Cortex of kidney (tissue), 1 donor: ENCODE measurements at places on chromosomes 2 and 18.

- no peak for DNase-seq
Measured at GRCh38 chr2:121031568-121032340, 253.2 kb downstream of the TFCP2L1 start.

DNA sequence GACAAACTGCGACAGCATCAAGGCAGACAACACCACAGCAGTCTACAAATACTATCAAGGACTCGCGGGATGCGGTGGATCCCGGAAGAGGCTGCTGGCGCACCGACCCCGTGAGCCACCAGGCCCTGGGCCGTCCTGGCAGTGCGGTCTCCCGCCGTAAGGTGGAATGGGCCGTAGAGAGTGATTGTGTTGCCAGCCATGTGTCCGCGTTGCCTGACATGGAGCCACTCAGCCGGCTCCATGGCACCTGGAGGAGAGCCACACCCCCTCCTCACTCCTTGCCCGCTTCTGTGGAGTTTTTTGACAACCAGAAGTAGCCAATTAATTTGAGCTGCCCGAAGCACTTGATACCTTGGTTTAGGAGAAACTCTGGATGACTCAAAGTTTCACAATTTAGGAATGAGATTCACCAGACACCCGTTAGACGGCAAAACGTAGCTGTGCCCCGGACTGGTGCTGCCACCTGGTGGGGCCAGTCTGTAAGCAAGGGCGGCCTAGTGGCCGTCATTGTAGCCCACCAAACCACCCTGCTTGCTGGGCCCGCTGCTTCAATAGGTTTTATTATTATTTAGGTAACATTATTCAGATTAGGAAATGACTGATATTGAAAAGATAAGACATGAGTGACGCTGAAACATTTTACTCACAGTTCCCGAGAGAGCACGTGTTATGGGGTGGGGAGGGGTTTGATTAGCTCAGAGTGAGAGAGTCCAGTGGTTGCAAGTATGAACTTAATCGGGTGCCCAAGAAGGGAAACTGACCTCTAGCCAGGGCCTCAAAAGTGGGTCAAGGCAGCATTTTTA lies 10.2 kb upstream of the IMP4 start:
- no peak for DNase-seq

GRCh38 chr2:85972355-85972754 lies 83.6 kb upstream of the ST3GAL5 start:
- no peak for DNase-seq

- DNase-seq = no peak
Measured at GRCh38 chr2:1746174-1747064, 2.1 kb upstream of the PXDN start.

- DNase-seq = no peak
Measured at GRCh38 chr2:105809097-105809473, 64.4 kb downstream of the NCK2 start.

DNA sequence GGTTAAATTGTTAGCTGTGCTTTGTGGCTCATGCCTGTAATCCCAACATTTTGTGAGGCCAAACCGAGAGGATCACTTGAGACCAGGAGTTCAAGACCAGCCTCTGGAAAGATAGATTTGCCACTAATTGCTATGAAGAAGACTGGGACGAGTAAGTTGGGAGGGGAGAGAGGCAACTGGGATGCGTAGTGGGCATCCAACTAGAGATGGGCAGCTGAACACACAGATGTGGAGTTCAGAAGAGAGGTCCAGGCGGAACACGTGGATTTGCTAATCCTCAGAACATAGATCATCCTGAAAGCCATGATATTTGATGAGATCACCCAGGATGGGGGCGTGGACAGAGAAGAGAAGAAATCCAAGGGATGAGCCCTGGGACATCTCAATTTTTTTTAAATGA lies 48.7 kb downstream of the CYP26B1 start:
- DNase-seq = no peak

- DNase-seq = no peak
Measured at GRCh38 chr2:24571828-24572442, 80.9 kb downstream of the NCOA1 start.

- no peak for DNase-seq
Measured at GRCh38 chr2:127054604-127054930, 52.4 kb downstream of the BIN1 start.

GRCh38 chr18:34957864-34958259 lies 83.4 kb upstream of the MAPRE2 start:
- DNase-seq = no peak

- DNase-seq = no peak
Measured at GRCh38 chr2:217075268-217076057, 215.6 kb upstream of the TNP1 start.

- DNase-seq = no peak
Measured at GRCh38 chr18:59593291-59593717, 103.9 kb downstream of the CCBE1 start.

GRCh38 chr18:10457767-10458166 lies 3.3 kb downstream of the APCDD1 start:
- no peak for DNase-seq

GRCh38 chr2:28768422-28768821 lies 16.8 kb downstream of the PPP1CB start:
- DNase-seq = no peak

DNA sequence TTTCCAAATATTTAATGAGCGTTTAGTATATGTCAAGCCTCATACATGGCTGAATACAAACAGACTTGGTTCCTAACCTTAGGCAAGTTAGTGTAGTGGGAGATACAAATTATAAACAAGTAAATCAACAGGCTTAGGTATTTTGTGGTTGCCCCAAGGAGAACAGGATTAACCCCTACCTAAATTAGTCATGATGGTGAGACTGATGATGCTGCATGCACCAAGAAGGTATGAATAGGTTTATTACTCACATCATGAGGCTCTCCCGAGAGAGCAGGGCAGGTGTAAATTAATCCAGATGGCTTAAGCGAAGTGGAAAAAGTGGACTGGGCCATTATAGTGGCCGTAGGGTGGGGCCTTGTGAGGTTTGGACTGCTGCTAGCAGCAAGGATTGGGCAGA lies 118.1 kb upstream of the GCFC2 start:
- no peak for DNase-seq

- no peak for DNase-seq
Measured at GRCh38 chr2:185947722-185948121, 209.1 kb downstream of the FSIP2 start.

GRCh38 chr2:10865841-10866240 lies 45.9 kb upstream of the KCNF1 start:
- no peak for DNase-seq

DNA sequence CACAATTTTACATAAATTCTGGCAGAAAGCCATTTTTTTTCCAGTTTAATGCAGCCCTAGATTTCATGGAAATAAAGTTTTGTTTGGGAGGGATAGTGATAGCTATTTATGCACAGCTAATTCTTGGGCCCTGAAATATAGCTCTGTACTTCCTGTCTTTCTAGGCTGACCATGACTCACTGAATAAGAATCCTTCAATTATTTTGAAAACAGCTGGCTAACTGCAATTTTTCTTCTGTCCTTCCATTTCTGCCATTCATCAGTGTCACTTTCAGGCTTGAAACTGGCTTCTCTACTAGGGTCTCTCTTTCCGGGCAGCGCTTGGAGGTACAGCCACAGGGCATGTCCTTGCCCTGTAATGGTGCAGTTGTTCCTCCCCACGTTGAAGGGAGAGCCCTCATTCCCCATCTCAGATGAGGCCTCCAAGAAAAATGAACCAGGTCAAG lies 97.1 kb upstream of the TMEM178A start:
- no peak for DNase-seq

GRCh38 chr18:24197412-24197811 lies 58.5 kb downstream of the CABYR start:
- no peak for DNase-seq

DNA sequence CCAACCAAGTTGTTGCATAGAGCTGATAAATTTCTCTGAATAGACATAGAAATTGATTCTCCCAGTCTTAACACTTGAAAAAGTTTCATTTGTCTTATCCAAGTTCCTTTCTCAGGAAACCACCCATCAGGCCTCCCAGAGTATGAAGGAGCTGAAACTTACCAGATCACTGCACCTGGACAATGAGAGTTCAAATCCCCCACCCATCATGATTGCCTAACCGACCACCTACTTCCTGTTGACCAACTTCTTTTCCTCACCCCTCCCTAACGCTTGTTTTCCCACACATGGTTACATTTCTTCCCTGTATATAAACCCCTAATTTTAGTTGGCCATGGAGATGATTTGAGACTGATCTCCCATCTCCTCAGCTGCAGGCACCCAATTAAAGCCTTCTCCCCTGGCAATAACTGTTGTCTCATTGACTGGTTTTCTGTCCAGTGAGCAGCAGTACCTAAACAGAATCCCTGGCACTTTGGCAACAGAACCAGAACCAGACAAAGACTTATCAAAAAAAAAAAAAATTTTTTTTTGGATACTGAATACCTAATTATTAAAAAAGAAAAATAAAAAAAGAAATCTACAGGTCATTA lies 103.0 kb downstream of the SPIRE1 start:
- no peak for DNase-seq

GRCh38 chr2:27182346-27182745 lies 29.5 kb upstream of the ATRAID start:
- DNase-seq = no peak

DNA sequence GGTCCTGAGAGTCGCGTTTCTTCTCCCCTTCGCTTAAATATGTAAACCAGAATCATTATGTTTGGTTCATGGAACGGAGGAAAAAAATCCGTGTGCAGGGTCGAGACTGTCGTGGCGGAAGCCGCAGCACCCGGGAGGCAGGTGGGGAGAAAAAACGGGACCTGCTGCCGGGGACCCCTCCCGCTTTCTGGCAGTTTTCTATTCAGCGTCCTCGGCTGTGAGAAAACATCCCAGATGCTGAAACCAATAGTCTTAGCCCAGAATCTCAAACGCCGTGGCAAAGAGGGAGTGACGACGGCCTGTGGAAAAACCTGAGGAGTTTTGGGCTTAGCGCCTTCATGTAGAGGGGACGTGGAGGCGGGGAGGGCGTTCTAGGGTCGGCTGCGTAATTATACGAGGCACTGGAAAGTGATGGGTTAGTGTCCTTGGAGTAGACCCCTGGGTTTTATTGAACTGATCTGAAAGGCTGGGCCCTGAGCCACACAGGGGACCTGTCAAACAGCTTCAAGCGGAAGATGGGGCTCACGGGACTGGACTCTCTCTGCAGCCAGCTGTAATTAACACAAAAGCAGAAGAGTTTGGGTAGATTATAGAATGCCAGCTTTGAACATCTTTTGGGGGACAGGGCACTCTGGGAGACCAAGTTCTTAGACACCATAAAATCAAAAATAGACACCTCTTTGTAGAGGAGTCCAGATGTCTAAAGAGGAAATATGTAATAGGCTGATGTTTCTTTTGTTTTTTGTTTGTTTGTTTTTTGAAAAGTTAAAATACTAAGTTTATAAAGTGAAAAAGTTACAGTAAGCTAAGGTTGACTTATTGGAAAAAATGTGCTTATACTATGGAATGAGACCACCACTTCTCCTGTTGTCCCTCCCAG lies 834 bp upstream of the BUB1 start:
- no peak for DNase-seq

- no peak for DNase-seq
Measured at GRCh38 chr18:2135309-2135708, 436.0 kb downstream of the METTL4 start.

DNA sequence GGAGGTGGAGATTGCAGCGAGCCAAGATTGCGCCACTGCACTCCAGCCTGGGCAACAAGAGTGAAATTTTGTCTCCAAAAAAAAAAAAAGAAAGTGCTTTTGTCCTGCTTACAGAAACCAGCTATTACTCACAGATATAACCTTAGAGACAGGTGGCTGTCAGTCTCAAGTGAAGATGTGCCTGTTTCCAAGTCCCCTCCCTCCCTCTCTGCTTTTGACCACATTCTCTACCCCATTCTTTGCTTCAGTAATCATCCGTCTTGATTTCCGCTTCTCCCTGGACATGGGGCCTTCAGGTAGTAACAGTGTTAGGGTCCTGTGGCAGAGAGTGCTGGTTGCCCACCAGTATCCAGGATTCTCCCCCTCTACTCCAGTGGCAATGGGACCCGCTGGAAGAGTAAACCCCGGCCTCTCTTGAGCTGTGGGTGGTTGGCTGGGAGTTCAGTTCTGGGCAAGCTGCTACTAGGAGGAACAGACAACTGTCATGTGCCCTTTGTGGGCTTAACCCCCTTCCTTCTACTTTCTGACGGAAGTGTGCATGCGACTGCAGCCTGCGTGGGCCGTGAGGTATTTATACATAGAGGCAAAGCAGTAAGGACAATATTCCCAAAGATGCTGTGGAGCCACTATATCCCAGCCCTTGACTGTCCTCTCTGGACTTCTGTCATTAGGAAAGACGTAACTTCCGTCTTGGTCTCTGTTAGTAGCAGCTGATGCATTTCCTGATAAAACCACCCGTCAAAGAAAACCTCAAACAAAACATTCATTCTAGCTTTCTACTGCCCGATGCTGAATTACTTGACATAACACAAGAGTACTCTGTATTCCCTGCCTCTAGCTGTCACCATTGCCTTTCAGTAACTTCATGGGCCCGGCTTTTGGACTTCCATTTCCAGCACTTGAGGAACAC lies 17.8 kb downstream of the PDCL3 start:
- no peak for DNase-seq

- no peak for DNase-seq
Measured at GRCh38 chr2:201070948-201071478, 458 bp downstream of the HYCC2 start.

GRCh38 chr18:4233468-4233867 lies 221.6 kb downstream of the DLGAP1 start:
- DNase-seq = no peak

DNA sequence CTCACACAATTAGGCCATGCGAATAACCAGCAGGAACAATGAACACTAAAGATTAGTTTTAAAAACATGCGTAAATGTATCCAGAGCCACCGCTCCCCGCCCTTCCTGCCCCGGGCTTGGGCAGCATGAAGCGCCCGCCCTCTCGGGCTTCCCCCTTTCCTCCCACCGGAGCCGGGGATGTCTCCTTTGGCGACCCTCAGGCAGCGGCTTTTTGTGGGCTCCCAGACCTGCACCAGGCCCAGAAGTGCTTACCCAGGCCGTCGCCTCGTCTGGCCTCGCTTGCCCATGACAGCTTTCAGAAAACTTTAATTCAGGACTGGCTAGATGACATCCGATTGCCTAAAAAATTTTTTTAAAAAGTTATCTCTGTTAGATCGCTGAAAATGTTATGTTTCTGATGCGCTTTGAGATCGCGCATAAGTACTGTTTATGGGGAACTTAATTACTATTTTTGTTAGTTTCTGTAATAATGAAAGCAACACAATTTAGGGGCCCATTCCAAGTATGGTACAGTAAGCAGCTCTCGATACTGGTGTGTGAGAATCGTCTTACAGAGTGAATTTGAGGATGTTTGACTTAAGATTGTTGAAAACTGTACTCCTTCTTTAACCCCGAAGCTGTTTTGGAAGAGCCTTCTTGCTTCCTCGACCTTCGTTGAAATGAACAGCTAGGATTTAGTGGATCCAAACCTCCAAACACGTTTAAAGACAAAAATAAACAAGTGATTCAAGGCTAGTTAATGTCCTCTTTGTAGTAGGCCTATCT lies 1.1 kb downstream of the MAP3K20 start:
- no peak for DNase-seq

GRCh38 chr2:186648130-186648529 lies 45.7 kb upstream of the FAM171B start:
- DNase-seq = no peak

GRCh38 chr18:55258088-55258487 lies 298.8 kb upstream of the CCDC68 start:
- DNase-seq = no peak

- no peak for DNase-seq
Measured at GRCh38 chr2:159714247-159714930, 2.1 kb downstream of the MARCHF7 start.
